Activated gamma-delta T cell (primary cell): ENCODE measurements at places on chromosomes 3 and 15.

- DNase-seq = no peak
Observed at GRCh38 chr15:78243058-78243457, 8.7 kb upstream of the ACSBG1 start.

DNA sequence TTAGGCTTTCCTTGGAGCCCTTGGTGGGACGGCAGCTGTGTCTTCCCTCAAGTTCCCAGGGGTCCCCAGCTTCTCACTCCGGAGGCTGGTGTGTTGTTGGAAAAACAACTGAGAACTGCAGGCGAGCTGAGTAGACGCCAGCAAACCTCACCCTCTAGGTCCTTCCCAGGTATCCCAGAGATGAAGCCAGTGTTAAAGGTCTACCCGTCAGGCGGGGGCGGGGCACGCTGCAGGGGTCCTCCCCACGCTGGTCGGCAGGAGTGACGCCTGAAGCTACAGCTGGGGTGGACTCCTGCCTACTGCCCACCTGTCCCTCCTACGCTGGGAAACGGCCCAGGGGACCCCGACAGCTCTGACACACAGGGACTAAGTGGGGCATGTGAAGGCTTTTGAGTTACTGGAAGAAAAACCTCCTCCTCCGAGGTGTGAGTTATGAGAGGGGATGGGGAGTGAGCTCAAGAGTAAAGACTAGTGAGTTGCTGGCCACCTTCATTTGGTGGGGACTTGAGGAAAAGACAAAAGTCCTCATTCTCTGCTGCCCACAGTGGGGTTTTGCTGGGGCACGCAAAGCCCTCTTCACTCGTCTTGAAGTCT lies 32.2 kb upstream of the SNRPA1 start:
- no peak for DNase-seq

DNA sequence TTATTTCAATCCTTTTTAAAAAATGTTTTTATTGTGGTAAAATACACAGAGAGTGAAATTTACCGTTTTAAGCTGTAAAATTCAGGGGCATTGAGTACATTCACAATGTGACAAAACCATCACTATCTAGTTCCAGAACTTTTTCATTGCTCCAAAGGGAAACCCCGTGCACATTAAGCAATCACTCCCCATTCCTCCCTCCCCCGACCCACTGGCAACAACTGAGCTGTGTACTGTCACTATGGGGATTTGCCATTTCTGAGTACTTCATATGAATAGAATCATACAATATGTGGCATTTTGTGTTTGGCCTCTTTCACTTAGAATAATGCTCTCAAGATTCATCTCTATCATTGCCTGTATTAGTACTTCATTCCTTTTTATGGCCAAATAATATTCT lies 45.5 kb upstream of the BOC start:
- DNase-seq = no peak

DNA sequence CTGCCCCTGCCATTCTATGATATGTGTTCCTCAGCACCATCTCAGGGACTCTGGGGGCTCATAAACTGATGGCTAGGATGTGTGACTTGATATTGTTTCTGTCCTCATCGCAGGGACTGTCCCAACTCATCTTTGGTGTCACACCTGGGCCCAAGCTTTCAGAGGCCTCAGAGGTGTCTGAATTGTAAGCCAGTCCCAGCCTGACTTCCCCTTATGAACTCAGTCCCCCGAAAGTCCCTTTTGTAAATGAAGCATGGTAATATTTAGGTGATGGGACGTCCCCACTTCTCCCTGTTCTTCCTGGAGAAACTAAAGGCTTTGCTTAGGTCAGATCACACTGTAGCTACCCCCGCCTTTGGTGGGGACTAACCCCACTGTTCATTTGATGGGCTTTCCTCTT lies 142.4 kb upstream of the TLE3 start:
- DNase-seq = no peak

- no peak for DNase-seq
Observed at GRCh38 chr3:25420147-25420546, 7.9 kb upstream of the RARB start.

DNA sequence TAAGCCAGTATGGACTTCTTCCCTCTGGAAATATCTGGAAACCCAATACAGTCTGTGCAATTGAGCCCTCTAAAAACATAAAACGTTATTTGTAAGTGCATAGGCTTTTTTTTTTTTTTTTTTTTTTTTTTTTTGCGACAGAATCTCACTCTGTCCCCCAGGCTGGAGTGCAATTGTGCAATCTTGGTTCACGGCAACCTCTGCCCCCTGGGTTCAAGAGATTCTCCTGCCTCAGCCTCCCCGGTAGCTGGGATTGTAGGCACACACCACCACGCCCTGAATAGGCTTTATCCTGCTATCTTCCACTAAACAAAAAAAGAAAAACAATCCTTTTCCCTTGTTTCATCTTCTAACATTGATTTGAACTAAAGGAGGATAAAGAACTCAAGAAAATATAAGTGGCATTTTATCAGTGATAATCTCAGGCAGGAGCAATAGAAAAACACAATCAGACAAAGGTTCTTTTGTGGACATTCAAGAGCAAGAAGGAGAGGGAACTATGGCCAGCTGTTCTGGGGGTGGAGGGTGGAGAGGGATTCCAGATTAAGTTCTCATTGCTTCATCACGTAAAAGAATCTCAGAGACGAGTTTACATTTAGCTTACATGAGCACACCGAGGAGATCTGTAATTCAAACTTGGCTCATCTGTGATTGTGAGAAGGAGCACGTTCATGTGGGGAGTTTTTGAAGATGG lies 68.6 kb downstream of the ITGB5 start:
- no peak for DNase-seq

- DNase-seq = no peak
Observed at GRCh38 chr3:177973241-177973840, 562.9 kb upstream of the KCNMB2 start.

- DNase-seq = no peak
Observed at GRCh38 chr15:75065851-75066509, 42.6 kb downstream of the PPCDC start.

GRCh38 chr3:181692311-181693145 lies 19.2 kb upstream of the SOX2 start:
- DNase-seq = no peak

- DNase-seq = no peak
Observed at GRCh38 chr3:161266731-161267150, 45.6 kb downstream of the NMD3 start.

DNA sequence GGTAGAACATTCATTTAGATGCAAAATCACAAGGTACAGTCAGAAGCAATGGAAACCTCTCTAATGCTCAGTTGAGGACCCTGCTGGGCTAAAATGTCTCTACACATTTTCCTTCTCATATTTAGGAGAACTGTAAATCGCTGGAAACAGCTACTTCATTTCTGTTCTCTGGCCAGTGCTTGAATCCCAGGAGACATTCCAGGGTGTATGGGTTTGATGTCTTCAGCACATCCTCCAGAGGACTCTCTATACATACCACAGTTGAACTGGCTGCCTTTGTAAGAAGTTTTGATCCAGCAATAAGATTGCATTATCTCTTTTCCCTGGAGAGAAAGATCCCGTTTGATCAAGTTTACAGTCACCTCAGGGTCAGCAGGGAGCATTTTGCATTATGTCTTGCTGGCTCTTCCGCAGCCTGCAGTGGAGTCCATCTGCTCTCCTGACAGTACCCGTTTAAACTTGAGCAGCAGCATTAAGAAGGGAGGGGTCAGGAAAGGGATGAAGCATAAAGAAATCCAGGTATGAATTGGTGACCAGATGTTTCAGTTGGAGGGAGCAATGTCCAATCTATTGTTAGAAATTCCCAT lies 676.0 kb downstream of the EPHA3 start:
- no peak for DNase-seq

DNA sequence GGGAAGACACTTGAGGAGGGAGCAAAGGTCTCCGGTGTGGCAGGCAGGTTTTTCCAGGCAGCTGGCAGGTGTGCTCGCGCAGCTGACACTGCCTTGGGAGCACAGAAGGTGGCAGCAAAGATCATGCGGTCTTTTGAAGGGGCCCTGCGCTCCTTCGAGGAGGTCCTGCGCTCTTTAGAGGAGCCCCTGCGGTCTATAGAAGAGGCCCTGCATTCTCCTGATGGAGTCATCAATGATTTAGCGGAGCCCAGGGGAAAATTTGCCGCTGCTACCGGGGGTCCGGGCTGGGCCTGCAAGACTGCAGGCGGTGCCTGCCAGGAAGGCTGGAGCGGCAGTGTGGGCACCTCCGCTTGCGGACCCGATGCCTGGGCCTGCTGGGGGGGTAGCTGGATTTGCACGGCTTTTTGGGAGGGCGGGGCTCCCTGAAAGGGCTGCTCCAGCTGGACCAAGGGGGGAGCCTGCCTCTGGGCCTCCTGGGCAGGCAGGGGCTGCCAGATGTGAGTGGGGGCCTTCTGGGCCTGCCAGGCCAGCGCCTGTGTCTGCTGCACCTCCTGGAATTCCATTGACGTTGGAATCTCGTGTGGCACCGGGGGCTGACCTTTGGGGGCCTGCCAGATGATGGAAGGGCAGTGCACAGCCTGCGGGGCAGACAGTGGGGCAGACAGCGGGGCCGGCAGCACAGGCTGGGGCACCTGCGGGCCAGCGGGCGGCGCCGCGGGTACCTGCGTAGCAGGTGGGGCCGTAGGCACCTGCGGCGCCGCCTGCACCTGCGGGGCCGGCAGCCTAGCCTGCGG lies 2.1 kb downstream of the MAGEL2 start:
- DNase-seq = no peak

DNA sequence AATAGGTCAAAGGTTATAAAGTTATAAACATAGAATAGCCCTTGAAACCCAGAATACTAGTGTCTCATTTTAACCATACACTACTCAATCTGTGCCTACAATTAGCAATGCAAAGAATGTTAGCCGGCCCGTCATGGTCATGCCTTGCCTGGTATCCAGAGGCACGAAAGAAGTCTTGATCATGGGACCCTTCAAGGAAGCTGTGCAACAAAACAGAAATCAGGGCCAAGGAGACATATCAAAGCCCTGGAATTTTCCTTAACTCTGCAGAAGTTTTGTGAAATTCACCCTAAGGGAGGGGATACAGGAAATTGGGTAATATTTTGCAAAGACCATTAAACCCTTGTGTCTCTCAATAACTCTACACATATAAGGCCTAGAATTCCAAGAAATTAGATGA lies 482.4 kb downstream of the ROBO1 start:
- no peak for DNase-seq

GRCh38 chr3:115226844-115227445 lies 79.9 kb upstream of the ZBTB20 start:
- no peak for DNase-seq

- no peak for DNase-seq
Observed at GRCh38 chr15:22895465-22896190, 57.2 kb downstream of the NIPA2 start.

- DNase-seq = no peak
Observed at GRCh38 chr3:127050733-127051132, 67.8 kb downstream of the PLXNA1 start.

DNA sequence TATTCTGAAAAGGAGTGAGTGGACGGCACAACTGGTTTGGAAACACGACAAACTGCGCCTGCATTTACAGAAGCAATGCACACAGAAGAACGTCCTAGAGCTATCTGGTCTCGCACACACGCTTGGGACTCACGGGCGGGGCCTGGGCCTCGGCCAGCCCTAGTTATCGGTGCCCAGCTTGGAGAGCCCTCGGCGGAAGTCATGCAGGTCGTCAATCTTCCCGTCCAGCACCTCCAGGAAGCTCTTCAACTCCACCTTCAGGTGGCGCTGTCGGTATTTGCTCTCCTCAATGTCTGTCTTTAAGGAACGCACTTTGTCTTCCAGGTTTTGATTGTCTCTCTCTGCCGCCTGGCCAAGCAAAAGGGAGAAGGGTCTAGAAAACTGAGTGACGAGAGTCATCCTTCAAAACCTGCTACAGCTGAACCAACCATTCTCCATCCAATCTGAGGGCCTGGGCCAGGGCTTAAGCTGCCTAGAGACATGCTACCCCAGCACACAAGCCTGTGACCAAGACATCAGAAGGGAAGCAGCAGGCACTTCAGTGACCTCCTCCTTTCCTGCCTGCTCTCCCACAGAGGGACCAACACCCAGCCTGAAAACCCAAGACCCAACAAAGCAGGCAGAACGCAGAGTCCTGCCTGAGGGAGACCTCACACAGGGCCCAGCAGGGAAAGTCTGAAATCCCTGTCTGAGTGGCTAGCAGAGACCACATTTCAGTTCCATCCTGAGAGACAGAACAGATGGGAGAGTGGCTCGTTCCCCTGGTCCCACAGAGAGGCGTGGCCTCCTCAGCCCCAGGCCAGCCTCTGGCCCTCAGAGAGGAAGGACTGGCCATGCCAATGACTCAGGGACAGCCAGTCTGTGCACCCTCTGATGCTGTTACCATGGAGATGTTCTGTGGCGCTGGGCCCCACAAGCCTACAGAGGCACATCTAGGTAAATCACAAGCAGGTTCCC lies 40.4 kb downstream of the WHAMM start:
- no peak for DNase-seq

DNA sequence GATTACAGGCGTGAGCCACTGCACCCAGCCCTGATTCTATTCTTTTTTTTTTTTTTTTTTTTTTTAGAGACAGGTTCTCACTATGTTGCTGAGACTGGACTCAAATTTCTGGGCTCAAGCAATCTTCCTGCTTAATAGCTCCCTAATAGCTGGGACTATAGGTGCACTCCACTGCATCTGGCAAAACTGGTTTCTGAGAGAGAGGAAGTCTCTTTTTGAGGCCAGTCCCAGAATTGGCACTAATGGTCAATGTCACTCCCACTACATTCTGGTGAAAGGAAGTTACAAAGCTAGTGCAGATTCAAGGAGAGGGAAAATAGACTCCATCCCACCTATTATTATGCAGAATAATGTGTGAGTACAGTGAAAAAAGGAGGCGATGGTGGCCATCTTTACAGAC lies 5.8 kb upstream of the TGFBR2 start:
- DNase-seq = no peak

DNA sequence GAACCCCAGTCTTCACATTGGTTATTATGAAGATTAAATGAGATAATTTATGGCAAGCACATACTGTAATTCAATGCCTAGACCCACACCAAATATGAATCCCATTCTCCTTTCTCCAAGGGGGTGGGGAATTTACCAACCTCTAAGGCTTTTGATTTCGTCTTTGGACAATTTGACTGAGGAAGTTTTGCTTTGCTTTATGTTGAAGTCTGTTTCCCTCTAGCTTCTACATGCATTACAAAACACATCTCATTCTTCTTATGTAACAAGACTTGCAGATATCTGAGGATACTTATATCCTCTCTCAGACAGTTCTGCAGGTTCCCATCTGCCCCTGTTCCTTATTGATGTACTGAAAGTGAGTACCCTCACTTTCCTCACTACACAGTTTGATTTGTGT lies 12.2 kb downstream of the CD80 start:
- DNase-seq = no peak

GRCh38 chr3:42660131-42660715 lies 6.7 kb downstream of the ZBTB47 start:
- DNase-seq = no peak

DNA sequence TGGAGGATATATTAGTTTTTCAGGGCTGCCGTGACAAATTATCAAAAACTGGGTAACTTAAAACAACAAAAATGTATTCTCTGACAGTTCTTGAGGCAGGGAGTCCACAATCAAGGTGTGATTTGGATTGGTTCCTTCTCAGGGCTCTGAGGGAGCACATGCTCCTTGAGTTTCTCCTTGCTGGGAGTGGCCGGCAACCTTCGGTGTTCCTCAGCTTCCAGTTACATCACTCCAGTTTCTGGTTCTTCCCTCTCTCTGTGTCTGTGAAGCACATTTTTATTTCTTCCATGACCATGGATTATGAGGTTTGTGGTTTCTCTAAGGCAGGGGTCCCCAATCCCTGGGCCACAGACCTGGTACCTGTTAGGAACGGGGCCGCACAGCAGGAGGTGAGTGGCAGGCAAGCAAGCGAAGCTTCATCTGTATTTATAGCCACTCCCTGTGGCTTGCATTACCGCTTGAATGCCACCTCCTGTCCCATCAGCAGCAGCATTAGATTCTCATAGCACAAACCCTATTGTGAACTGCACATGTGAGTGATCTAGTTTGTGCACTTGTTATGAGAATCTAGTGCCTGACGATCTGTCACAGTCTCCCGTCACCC lies 24.3 kb downstream of the LRRC28 start:
- DNase-seq = no peak
